ENCODE measurements at places on chromosomes 1 and 21.

GRCh38 chr1:48692235-48692634 lies 84.5 kb downstream of the BEND5 start:
- no peak for DNase-seq

DNA sequence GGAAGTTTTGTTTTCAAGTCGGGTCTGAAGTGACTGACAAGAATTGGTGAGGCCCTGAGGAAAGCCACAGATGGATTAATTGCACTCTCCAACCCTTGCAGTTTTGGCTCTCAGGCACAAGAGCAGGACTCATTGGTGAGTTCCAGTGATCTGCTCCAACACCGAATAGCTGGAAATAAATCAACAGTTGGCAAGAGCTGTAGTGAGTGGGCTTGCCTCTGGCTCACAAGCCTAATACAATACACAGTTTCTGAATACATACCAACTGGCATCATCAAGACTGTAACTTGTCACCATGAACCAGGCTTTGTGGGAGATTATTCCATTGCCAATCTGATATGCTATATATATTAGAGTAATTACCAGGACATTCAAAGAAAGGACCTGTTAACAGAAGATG lies 131.6 kb downstream of the GRIK1 start:
- no peak for DNase-seq

- no peak for DNase-seq
These were observed 26.5 kb upstream of the TENT5C start for GRCh38 chr1:117579221-117579906.

DNA sequence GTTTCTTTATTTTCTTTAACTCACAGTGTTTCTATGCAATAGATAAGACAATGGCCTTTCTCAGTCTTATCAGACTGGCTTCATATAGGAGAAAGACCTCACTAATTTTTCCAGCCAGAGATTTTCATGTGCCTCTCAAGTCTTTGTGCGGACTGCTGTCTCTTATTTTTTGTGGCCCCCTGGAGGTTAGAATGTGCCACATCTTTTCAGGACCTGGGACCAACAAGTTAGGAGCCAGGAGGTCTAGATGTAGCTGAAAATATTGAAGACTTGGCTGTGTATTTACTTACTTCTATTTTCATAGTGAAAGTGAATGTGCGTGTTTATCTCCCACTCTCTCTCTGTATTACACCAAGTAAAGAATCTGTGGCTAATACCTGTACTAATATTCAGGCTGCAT lies 42.1 kb upstream of the CFHR3 start:
- DNase-seq, result no peak

DNA sequence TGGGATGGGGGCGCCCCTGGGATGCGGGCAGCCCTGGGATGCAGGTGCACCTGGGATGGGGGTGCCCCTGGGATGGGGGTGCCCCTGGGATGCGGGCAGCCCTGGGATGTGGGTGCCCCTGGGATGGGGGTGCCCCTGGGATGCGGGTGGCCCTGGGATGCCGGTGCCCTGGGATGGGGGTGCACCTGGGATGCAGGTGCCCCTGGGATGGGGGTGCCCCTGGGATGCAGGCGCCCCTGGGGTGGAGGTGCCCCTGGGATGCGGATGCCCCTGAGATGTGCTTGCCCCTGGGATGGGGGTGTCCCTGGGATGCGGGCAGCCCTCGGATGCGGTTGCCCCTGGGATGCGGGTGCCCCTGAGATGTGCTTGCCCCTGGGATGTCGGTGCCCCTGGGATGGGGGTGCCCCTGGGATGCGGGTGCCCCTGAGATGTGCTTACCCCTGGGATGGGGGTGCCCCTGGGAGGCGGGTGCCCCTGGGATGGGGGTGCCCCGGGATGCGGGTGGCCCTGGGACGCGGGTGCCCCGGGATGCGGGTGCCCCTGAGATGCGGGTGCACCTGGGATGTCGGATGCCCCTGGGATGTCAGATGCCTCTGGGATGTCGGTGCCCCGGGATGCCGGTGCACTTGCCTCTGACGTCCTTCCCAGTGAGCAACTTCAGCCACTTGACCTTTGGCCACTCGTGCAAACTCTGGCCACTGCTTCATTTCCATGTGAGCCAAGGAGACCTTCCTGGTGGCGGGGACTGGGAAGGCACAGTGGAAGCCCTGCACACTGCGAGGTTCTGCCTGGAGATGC lies 37.3 kb upstream of the SLC19A1 start:
- DNase-seq, result no peak

DNA sequence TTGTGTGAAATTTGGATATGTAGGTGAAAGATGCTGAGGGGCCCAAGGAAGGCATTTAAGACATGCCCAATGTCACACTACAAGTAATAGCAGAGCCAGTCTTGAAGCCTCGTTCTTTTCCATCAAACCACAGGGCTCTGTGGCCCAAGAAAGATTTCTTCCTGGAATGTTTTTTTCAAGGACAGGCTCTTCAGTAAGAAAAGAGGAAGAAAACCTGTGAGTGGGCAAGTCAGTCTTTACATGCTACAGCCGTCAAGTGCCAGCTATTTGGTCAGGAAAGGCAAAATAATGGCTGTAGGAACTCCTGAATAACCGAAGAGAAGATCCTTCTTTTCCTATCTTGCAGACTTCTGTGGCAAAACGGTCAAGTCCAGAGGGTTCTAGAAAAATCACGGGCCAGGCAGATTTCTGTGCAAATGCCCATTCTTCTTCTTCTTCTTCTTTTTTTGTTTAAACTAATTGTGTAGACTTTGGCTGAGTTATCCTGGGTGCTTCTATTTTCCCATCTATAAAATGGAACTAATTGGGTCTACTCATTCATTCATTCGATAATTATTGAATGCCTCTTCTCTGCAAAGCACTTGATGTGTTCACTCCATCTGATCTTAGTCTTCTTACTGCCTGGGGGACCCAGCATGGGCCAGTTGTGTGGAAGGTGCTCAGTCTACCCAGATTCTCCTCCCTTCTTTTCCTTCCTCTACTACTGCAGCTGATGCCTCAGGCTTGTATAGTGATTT lies 1.9 kb upstream of the ID3 start:
- DNase-seq, result no peak

- no peak for DNase-seq
These were observed 207.9 kb upstream of the DMRTA2 start for GRCh38 chr1:50631161-50631560.

- peak; percentile 41 for DNase-seq
These were observed 91.7 kb downstream of the LIPI start for GRCh38 chr21:14119038-14119437.

DNA sequence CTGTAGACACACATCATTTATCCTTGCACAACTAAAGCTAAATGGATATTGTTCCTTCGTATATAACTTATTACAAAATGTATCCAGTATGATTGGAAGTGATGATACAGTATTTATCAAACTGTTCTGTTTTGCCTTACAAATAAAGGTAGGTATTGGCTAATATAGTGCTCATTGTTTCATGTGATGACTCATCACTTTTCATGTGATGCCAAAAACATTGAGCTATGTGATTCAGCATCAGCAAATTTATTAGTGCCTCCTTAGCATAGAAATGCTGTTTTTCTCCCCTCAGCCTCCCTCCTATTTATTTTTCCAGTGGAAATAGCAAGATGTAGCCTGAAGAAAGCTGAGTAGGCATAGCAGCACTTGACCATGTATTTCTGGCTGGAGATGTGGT lies 228.6 kb upstream of the LYPLAL1 start:
- DNase-seq, result peak; percentile 51

DNA sequence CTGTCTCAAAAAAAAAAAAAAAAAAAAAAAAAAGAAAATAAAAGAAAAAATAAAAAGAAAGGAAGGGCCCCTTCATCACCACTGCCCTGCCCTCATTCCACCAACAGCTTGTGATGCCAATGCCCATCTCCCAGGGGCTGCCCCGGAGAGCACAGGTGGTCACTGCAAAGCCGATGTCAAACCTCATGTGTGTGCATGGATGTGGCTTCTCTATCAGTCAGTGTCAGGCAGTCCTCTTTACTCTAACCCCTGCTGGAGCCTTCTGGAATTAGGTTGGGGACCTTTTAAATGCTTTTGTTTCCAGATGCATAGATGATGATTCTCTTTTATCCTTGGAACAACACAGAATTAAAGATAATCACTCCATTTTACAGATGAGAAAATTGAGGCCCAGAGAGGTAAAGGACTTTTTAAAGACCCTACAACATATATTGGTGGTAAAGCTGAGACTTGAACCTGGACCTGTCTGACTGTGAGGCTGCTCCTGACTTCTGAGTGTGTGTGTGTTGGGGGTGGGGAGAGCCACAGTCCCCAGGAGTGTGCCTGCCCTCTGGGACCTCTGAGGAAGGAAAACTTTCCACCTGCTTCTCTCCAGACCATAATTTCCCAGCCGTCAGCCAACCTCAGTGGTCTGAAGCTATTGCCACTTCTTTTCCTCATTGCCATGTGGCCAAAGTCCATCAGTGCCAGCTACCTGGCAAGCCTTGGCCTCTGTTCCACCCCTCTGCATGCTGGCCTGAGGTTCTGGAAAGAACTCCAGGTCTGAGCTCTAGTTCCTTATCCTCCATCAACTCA lies 3.0 kb upstream of the TMEM54 start:
- DNase-seq, result no peak

DNA sequence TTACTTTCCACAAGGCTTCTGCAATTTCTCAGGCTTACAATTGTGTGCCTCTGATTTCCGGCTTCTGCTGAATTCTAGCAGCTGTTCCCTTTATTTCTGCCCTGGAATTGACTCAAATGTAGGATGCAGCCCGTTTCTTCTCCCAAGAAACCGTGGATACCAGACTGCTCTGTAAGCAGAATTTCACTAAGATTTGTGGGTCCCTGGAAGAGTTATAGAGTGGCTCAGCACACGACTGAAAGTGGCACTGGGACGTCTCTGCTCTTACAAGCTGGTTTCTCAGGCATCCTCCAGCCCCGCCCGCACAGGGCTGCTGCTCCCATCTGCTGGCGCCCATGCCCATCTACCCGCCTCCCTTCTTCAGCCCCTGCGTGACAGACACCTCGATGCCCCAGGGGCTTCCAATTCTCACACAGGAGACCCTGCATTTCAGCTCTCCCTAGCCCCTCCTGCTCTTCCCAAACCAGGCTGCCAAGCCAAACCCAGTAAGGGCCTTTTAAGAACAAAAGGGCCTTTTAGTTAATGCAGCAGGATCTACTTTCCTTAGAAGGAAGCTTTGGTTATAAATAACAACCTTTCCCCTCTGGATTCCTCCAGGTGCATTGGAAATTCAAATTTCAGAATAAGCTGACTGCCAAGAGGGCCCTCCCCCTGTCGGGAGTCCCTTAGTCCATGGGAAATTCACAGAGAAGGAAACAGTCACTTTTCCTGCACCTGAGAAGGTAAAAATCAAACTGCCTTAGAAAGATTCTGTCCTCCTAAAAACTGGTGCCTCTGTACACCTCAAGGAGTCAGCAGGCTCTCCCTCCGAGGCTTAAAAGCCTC lies 45.4 kb upstream of the TENT5B start:
- peak; percentile 25 for DNase-seq

- no peak for DNase-seq
These were observed 369.6 kb upstream of the ADGRL2 start for GRCh38 chr1:81430955-81431623.

DNA sequence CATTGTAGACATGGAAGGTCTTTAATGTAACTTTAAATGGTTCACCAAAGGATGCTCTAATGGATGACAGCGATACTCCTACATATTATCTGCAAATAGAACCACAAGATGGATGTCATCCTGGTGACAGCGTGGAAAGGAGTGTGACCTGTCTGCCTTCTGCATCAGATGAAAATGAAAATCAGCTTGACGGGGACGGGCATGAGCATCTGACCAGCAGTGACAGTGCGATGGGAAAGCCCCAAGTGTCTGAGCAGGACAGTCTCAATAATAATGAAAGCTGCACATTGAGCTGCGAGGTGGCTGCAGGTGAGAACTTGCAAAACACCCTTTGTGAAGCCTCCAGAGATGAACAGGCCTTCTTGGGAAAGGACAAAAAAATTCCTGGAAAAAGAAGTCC lies 25.2 kb downstream of the CNST start:
- no peak for DNase-seq

DNA sequence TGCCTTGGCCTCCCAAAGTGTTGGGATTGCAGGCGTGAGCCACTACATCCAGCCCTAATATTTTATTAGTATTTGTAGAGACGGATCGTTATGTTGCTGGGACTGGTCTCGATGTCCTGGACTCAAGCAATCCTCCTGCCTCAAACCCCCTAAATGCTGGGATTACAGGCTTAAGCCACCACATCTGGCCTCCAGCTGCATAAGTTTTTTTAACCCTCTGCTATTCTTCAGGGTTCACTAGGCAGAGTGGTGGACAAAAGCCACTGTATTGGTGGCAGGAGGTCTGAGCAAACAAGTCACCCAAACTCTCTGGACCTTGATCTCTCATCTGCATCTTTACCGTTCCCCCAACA lies 10.1 kb upstream of the CLIC4 start:
- DNase-seq, result no peak

DNA sequence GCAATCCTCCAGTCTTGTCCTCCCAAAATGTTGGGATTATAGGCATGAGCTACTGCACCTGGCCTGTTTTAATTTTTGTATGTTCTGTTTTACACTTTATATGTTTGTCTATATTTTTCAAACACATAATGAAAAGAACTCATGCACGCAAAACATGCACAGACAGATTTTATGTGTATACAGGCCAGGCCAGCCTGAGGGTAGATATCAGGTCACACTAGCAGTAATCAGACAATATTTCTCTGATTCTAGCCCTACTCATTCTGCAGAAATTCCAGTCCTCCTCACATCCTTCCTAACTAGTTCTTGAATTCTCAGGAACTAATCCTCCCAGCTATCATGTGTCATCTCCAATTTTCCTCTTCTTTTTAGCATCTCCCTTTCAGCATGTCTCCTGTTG lies 27.8 kb upstream of the PHGDH start:
- DNase-seq, result no peak

DNA sequence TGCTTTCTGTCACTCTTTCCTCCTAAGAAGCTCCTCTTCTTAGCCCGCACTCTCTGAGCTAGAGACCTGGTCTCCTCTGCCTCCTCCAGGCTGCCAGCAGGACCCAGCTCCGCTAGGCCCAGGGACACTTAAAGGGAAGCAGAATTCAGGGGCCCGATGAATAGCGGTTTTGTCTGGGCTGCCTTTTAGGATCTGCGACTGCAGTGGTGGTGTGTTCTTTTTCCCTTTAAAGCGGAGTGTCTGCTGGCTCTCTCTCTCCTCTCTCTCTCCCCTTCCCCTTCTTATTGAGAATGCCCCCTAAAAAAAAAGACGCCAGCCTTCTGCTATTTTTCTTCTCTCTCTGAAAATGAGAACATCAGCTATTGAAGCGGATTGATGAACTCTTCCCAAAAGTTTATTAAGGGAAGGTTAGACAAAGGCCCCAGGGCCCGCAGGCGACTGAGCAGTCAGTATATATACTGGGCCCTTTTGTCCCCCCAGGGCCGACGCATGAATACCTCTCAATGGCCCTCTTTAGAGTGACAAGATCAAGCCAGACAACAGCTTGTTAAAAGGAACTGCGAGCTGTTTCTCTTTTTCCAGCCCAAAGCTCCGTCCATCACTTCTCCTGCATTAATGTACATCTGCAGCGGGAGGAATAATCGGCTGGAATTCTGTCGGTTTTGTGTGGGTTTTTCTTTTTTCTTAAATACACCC lies 27.0 kb downstream of the PAX7 start:
- DNase-seq, result no peak

DNA sequence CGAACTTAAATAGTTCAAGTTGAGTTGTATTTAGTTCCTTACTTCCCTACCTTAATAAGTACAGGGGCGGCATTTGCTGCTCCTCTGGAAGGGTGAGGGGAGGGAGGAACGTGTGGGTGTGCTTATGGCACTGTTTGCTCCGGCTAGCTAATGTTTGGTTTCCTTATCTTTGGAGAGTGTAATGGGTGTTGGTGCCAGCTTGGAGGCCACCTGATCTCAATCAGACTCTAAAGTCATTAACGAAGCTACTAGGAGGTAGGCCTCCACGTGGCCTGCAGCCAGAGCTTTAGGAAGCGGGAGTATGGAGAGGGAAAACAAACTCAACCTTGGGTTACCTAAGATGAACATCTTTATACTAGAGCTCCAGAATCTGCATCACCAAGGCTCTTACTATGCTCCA lies 43.0 kb upstream of the RAP1A start:
- DNase-seq, result no peak
